ENCODE measurements at places on chromosomes 11 and 22. TPM values are rescaled to one million over a fixed set of nuclear protein-coding genes. Genes with fewer than 3 reads are reported as not detected.

DNA sequence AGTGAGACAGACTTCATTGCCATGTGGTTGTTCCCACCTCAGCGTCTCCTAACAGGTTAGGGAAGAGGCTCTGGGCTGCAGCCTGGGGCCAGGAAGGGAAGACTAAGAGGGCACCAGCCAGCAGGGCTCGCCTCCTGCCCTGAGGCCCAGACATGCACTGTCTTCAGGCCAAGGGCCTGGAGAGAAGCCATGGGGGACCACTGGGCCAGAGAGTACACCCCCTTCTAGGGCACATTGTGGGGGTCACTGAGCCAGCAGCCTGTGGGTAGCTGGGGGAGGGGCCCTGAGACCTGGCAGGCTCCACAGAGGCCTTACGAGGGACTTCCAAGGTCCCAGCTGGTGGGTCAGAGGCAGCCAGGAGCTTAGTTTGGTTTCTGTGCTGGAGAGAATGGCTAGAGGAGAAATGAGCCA lies 25.0 kb upstream of the MYRF start:
- no peaks in the 10 kb centered on the region for H3K27me3 ChIP-seq
- H3K36me3 ChIP-seq, result no peaks in the 10 kb centered on the region
- H3K27ac ChIP-seq, result no peak overlapping the region
- no peak overlapping the region for H3K4me3 ChIP-seq

DNA sequence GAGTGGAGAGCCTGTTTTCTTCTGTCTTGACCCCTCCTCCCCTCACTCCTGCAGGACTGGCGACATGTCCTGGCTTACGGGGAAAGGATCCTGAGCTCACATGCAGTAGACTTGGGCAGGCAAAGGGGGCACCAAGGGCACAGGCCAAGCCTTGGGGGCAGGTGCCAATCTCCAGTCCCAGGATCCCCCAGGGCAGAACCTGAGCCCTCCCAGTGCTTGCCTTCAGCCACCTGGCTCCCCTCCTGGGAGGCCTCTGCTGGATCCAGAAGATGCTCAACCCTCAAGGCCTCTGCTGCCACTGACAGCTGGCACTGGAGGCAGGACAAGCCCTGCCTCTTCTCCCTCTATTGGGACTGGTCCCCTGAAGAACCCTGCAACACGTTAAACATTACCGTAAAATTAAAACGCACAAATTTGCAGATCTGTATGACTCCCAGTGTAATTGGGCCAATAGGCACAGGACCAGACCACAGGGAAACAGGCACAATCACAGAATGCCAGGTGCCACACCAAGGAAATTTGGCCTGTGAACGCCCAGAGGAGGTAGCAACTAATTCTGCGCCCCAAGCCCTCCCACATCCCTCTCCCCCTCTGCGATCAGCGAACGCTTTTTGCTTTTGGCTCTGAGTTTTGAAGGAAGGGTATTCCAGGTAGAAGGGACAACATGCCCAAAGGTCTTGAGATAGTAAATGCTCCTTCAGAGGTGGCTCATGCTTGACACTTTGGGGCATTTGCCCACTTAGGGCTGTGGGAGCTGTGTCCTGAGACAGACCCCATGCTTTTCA lies 967 bp upstream of the LZTR1 start:
- H3K4me3 ChIP-seq, result peak overlapping the region; percentile 71
- peaks cover 22% of the 10 kb centered on the region for H3K4me1 ChIP-seq
- H3K27me3 ChIP-seq, result no peaks in the 10 kb centered on the region
- H3K36me3 ChIP-seq, result peaks cover 4% of the 10 kb centered on the region

GRCh38 chr11:10460611-10461275 lies 5.7 kb downstream of the AMPD3 start:
- H3K36me3 ChIP-seq, result peaks cover 4% of the 10 kb centered on the region
- H3K27me3 ChIP-seq, result no peaks in the 10 kb centered on the region
- H3K27ac ChIP-seq, result no peak overlapping the region
- H3K4me1 ChIP-seq, result peaks cover 3% of the 10 kb centered on the region
- H3K4me3 ChIP-seq, result no peak overlapping the region

DNA sequence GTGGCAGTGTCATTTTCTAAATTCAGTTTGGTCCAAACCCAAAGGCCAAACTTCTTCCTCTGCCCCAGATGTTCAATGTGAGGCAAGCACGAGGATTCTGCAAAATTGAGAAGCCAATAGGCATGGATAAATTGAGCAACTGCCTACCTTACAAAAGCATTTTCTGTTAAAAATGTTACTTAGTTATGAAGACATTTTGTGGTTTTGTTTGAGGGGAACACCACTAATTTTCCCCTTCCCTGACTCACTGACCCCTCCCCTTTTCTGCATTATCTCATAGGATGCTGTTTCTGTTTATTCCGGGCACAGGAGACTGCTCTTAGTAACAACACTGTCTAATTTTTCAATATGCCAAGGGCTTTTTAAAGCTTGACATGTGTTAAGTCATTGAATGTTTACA lies 462.8 kb downstream of the INSC start:
- no peak overlapping the region for H3K4me3 ChIP-seq
- no peak overlapping the region for H3K27ac ChIP-seq
- H3K36me3 ChIP-seq, result no peaks in the 10 kb centered on the region
- peaks cover 7% of the 10 kb centered on the region for H3K4me1 ChIP-seq
- no peaks in the 10 kb centered on the region for H3K27me3 ChIP-seq

The GAB4 gene
- not detected for polyA plus RNA-seq

The INS gene
- 0.16 TPM for polyA plus RNA-seq

- H3K27me3 ChIP-seq, result no peaks in the 10 kb centered on the region
- H3K27ac ChIP-seq, result peak overlapping the region; percentile 88
- DNase-seq, result no peak
- no peaks in the 10 kb centered on the region for H3K4me1 ChIP-seq
- peaks cover 14% of the 10 kb centered on the region for H3K36me3 ChIP-seq
- H3K4me3 ChIP-seq, result no peak overlapping the region
Observed at GRCh38 chr11:67286621-67287333, 2.3 kb upstream of the ANKRD13D start.

The PNPLA5 gene
- polyA plus RNA-seq, result not detected

The SLC22A9 gene
- 10.0 TPM for polyA plus RNA-seq

DNA sequence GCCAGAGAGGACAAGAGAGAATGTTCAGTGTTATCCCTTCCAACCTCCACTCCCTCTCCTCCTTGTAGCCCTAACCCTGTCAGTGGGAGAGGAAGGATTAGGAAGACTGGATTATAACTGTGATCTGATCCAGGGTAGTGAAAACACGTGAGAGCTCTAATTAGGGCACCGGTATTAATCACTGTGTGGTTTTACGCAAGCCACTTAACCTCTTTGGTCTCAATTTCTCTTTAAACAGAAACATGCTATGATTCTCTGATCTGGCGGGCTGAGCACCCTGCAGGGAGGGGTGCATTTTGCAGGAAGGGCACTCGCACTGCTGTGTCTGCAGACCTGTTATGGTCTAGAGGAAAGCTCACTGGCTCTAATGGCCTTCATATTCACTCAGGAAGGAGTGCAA lies 11.5 kb downstream of the RPL27A start:
- no peak overlapping the region for H3K4me3 ChIP-seq
- H3K27ac ChIP-seq, result no peak overlapping the region
- no peaks in the 10 kb centered on the region for H3K27me3 ChIP-seq
- peaks cover 53% of the 10 kb centered on the region for H3K36me3 ChIP-seq
- no peak for DNase-seq
